ENCODE measurements at places on chromosomes 3 and 15.

DNA sequence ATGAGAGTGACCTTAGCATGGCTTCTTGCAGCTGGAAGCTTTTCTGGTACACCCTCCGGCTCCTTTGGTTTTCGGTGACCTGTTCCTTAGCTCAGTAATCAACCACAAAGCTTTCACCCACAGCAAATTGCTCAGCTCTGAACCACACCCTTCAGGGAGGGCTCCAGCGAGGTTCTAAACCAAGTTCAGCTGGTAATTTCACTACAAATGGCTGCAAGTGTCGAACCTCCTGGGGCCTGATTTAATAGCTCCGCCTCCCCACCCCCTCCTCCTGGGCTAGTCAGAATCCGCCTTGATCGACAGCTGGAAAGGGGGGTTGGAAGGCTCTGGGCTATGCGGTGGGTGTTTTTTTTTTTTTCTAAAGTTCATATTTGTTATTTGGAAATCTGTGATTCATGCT is 150.9 kb upstream of the MCTP2 start:
- DNase-seq = no peak

DNA sequence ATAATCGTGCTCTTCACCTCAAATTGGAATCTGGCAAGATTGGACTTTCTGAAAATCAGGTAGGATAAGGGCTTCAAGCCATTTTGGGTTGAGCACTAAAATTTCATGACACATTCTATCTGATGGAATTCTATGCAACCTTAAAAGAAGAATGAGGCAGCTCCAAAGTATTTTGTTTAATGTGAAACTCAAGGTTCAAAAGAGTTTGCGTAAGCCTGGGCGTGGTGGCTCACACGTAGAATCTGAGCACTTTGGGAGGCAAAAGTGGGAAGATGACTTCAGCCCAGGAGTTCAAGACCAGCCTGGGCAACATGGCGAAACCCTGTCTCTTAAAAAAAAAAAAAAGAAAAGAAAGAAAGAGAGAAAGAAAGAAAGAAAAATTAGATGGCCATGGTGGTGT is 3.6 kb upstream of the PLA1A start:
- DNase-seq = no peak

DNA sequence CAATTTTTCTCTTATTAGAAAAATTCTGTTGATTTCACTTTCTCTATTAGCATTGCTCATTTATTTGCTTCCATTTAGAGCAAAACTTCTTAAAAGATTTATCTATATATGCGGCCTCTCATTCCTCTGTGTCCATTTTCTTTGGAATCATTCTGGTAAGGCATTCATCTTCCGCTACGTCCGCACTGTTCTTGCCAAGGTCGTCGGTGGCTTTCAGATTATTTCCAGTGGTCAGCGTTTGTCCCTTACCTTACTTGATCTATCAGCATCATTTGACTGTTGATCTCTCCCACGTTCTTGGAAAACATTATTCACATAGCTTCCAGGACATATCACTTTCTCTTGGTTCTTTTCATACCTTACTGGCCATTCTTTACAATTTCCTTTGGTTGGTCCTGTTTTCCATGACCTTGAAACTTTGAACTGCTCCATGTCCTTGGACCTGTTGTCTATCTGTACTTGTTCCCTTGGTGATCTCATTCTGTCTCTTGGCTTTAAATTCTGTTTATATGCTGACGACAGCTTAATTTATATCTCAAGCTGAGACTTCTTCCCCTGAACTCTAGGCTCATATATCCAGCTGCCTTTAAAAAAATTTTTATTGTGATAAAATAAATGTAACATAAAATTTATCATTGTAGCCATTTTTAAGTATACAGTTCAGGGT is 54.5 kb downstream of the SLMAP start:
- no peak for DNase-seq

DNA sequence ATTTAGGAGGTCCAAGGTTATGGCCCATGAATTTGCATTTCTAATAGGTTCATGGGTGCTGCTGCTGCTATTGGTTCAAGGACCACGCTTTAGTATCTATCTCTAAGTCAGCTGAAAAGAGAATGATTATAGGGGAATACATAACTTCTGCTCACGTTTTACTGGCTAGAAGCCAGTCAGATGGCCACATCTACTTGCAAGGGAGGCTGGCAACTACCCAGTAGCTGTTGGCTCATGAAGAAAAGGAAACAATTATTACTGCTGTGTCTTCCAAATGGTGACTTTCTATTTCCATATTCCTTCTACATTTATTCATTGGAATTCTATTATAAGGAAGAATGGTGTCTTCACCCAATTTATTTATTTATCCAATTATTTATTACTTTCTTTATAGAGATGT is 54.2 kb downstream of the SLC25A36 start:
- no peak for DNase-seq

DNA sequence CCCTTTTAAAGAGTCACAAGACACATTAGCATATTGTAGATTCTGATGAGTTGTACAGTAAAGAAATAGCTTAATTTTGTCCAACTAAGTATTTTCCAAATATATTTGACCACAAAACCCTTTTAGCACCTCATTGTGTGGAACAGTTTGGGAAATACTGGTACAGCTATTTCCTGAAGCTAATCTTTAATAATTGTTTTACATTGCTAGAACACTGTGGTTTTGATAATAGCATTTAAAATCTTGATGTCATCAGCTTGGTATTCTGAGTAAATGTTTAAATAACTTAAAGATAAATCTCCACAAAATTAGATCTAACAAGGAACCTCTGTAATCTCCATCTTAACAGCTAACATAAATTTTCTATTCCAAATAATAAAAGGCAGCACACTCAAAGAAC is 140.0 kb upstream of the MLF1 start:
- DNase-seq = no peak

GRCh38 chr3:38059148-38059547 is 20.1 kb downstream of the DLEC1 start:
- DNase-seq = no peak

All from activated CD8-positive, alpha-beta memory T cell treated with anti-CD3 and anti-CD28 coated beads, Interleukin-2, amount 50 U/mL, for 48 hours (primary cell).